ENCODE measurements at places on chromosomes 3 and 15.

DNA sequence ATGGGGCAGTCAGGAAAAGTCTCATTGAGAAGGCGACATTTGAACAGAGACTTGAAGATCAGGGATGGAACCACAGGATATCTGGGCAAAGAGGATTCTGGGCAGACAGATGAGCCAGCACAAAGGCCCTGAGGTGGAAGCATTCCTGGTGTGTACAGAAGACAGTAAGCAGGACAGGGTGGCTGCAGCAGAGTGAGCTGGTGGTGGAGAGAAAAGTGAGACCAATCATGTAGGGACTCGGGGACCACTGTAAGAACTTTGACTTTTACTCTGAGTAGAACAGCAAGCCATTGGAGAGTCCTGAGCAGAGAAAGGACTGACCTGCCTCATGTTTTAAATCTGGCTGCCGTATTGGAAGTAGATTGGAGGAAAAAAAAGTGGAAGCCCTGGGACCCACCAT is 29.9 kb upstream of the LRRFIP2 start:
- no peak for DNase-seq

DNA sequence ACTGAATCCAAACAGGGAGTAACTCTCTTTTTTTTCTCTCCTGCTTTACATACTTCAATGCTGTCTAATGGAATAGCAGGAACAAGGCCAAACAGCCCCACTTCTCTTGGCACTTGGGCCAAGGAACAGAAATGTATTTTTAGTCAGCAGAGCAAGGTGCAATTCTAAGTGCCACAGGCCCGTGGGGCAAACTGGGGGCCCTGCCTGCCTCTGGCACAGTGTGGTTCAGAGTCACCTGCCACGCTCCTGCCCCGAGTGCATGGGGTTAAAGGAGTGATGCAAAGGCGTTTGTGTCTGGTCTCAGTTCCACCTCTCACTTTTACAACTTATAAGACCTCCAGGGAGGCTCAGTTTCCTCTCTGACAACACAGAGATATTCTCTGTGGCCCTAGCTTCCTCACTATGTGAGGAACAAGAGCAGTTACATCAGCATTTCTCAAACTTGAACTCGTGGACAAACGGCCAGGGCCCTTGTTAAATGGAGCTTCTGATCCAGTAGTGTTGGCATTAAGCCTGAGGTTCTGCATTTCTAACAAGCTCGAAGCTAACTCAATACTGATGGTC is 51.3 kb downstream of the LRIG1 start:
- DNase-seq: no peak

DNA sequence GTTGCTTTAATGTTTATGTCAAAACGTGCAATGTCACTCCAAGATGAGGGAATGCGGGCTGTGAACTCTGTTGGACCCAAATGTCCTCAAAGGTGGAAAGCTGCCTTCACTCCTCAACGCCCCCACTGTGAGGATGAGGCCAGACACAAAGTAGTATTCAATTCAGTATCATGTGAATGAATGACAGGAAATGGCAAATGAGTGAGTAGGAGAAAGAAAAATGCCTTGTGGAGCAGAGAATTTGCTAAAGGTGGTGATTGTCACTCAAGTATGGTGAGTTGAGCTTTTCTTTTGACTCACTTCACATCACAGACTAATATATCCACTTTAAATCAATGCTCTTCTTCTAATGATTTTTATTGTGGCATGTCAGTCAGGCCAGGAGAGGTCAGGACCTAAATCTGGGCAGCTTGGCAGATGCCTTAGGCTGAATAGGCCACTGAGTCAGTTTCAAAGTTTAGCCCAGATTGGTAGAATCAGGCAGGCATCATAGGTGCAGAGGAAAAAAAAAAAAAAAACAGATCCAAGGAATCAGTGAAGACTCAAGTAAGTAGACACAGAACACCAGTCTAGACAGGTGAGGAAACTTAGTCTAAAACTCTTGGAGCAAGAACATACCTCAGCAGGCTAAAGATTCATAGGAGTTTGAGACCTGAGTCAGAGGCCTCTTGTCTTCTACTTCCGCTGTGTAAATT is 71.0 kb upstream of the ZBED2 start:
- DNase-seq: no peak

DNA sequence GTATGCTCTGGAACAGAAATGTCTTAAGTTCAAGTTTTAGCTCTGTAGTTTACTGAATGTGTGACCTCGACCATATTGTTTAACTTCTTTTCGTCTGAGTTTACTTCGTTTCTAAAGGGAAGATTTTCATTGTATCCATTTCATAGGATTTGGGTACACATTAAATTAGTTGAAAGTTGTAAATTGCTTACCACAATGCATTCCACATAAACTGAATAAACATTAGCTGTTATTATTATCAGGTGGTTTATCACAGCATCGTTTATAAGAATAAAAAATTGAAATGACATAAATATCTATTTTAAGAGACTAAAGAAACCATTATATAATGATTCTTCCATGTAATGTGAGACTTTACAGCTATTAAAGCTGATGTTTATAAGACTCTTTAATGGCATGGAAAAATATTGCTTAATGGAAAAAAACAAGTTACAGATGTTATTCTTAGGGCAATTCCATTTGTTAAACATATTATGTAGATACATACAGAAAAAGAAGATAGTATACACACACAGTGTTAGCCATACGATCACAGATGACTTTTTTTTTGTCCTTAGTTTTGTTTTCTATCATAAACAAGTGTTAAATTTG is 342.3 kb upstream of the SGO1 start:
- no peak for DNase-seq

GRCh38 chr3:43159876-43160255 is 54.0 kb upstream of the POMGNT2 start:
- DNase-seq: no peak

- no peak for DNase-seq
Measured at GRCh38 chr3:5217824-5218595, 30.5 kb downstream of the EDEM1 start.

GRCh38 chr3:5332270-5332956 is 144.9 kb downstream of the EDEM1 start:
- DNase-seq: no peak
